ENCODE measurements at places on chromosomes 6 and 20.

GRCh38 chr20:16316513-16316912 is 256.7 kb downstream of the KIF16B start:
- DNase-seq, result no peak

DNA sequence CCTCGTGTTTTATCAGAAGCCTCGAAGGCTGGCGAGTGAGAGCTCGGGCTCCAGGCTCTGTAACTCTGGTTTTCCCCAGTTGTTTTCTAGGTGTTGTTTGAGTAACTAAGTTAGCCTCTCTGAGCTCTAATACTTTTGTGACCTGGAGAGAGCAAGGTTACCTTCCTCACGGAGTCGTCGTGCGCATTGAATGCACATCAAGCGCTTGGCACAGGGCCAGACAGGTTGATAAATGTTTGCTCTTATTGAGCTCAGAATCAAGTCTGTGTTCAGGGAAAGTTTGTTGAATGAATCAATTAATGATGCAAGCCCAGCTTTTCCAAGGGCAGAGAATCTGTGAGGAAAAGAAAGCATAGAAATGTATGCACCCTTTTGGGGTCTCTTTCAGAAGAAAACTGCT is 33.5 kb downstream of the EDN3 start:
- no peak for DNase-seq

- DNase-seq, result no peak
Measured at GRCh38 chr6:136171231-136171630, 78.9 kb downstream of the MTFR2 start.

- no peak for DNase-seq
Measured at GRCh38 chr6:151029970-151030369, 164.5 kb downstream of the MTHFD1L start.

GRCh38 chr6:72955666-72956065 is 269.6 kb downstream of the KHDC1L start:
- no peak for DNase-seq

GRCh38 chr20:3193806-3194616 is 10.5 kb downstream of the DDRGK1 start:
- DNase-seq, result no peak

- DNase-seq, result no peak
Measured at GRCh38 chr6:4910037-4910760, 93.6 kb downstream of the RPP40 start.

GRCh38 chr20:49318091-49318429 is 40.2 kb upstream of the ZNFX1 start:
- no peak for DNase-seq

DNA sequence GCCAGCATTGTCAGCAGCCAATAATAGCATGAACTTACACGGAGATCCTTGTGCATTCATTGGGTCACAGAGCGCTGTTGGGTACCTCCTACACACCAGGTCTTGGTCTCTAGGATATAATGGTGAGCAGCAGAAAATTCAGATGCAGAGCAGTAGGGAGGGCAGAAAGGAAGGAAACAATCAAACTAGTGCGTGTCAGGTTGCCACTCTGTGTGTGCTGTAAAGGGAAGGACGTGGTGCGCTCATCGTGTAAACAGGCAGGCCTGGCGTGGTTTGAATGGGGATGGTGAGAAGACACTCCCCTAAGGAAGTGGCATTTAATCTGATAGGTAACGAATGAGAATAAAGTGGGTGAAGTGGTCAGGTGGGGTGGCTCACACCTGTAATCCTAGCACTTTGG is 336.4 kb downstream of the CDH26 start:
- DNase-seq, result no peak

- DNase-seq, result no peak
Measured at GRCh38 chr20:61931476-61932198, 134.0 kb downstream of the TAF4 start.

DNA sequence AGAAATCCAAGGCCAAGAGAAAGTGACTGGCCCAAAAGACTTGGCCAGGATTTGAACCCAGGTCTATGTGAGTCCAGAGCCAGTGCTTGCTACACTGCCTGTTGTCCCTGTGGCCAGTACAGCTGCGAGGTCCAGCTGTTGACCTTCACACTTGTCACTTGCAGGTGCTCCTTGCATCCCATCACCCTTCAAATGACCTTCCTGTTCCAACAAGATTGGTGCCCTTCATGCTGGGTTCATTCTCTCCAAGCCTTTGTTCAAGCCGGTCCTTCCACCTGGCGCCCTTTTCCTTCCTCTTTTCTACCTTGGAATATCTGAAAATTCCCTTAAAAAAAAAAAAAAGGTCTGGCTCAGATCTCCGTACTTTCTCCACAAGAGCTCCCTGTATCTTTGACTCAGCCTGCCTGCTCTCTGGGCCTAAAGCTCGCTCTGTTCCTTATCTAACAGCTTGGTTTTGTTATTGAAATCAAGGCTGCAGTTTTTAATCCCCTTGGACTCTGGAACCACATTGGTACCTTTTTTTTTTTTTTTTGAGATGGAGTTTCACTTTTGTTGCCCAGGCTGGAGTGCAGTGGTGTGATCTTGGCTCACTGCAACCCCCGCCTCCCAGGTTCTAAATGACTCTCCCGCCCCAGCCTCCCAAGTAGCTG is 22.2 kb upstream of the MRPS18A start:
- no peak for DNase-seq

DNA sequence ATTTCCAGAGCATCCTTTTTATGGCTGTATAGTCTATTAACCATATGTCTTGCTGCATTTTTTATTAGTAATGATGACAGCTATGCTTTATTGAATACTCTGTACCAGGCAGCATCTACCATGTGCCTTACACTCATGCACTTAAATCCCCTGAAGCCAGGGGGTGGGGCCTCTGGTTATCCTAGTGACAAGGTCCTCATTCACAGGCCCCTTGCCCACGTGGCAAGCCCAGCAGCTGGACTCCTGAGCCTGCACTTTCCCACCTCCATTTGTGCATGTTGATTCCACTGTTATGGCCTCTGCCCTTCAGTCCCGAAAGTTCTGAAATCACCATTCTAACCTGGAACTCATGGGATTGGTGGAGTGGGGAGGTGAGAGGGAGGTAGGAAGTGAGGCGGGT is 22.3 kb downstream of the ACTR5 start:
- DNase-seq, result no peak

DNA sequence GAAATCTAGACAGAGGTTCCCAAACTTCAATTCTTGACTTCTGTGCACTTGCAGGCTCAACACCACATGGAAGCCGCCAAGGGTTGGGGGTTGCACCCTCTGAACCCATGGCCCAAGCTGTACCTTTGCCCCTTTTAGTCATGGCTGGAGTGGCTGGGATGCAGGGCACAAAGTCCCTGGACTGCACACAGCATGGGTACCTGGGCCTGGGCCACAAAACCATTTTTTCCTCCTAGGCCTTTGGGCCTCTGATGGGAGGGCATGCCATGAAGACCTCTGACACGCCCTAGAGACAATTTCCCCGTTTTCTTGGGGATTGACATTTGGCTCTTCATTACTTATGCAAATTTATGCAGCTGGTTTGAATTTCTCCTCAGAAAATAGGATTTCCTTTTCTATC is 342.0 kb downstream of the TPBG start:
- no peak for DNase-seq

DNA sequence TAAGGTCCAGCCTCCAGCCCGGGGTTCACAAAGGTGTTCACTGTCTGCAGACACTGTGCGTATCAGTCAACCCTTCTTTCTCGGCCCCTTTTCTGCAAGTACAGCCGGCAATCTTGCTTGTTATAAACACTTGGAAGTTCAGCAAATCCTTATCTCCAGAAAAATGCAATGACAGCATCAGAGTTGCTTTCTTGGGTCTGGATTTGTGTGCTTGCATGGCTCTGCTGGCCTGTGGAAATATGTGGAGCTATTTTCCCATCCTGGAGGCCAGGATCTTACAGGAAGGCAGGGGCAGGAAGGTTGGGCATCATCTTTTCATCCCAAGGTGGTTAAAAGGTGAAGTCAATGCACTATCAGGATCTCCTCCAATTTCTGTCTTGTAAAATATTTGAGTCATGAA is 100.3 kb downstream of the SMOC2 start:
- no peak for DNase-seq

- no peak for DNase-seq
Measured at GRCh38 chr6:63058601-63059000, 152.7 kb upstream of the FKBP1C start.

DNA sequence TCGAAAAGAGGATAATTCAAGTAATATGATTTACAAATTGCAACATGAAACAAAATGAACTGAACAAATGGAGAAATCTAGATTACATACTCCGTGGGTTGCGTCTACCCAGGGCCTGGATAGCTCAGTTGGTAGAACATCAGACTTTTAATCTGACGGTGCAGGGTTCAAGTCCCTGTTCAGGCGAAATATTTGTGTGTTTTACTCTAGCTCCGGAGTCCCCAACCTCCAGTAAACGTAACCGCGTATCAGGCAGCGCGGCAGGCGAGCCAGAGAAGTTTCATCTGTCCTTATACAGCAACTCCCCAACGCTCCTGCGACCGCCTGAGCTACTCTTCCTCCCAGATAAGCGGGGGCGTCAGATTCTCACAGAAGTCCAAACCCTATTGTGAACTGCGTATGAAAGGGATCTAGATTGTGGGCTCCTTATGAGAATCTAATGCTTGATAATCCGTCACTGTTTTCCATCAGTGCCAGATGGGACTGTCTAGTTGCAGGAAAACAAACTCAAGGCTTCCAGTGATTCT is 176.1 kb downstream of the TRIM27 start:
- DNase-seq, result no peak

GRCh38 chr20:7237251-7237650 is 469.8 kb downstream of the BMP2 start:
- no peak for DNase-seq

Measured in CD4-positive, alpha-beta memory T cell (primary cell).